ENCODE measurements at places on chromosomes 5 and 9. TPM values are rescaled to one million over a fixed set of nuclear protein-coding genes. Genes with fewer than 3 reads are reported as not detected.

Gene NUTM2G
- total RNA-seq: not detected

Gene MARCOL
- total RNA-seq: not detected

Gene MOB3B
- total RNA-seq: 34.4 TPM

Gene PHYKPL
- total RNA-seq: 57.6 TPM

DNA sequence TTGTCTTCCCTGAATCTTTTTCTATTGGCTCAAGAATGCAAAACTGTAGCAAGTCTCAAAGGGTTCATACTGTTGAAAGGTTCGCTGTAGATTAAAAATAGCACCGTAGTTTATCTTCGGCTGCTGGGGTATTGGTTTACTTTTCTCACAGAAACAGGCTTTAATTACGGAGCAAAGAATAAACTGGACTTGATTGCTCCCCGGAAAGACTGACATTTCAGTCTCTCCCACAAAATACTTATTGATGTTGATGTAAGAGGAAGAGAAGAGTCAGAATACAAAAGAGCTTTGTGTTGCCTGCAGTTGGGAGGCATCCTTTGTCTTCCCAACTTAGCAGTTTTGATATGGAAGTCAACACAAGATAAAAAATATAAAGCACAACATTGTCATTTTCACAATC is 183.9 kb upstream of the DMAC1 start:
- DNase-seq: no peak

DNA sequence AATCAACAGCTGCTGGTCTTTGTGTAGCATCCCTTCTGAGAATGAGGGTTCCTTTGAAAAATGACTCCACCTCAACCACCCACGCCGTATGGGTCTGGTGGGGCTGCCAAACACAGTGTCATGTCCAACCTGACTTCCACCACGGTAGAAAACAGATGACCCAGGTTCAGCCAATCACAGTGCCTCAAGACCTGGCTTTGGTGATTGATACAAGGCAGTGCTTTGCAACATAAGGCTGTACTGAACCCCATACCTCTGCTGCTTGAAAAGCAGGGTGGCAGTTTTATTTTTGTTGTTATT is 11.5 kb upstream of the TGFBR1 start:
- no peak for DNase-seq

DNA sequence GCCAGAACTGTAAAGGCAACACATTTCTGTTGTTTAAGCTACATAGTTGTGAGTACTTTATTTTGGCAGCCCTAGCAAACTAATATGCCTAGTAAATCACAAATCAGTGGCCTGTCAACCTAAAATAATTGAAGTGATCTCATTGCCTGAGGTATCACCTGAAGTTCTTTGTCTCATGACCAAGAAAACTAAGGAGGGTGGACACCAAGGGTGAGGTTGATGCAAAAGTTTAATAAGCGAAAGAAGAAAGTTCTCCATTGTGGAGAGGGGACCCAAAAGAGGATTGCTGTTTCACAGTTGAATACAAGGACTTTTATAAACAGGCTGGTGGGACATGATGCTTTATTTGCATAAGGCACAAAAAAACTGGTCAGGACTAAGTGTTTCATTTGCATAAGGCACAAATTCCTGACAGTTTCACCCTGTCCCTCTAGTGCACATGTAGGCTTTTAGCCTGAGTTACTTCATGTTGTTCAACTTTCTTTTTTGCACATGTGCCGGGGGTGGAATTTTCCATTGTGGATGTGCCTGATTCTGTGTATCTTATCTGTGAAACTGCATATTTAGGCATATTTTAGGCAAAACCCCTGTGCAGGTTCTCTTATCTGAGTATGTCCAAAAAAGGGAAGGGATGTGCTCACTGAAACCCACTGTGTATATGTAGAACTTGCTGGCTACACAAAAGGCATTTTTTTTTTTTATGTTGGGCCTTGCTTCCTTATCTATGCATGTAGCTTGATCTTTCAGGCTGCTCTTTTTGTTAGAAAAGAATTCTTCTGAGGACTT is 108.6 kb upstream of the RAI14 start:
- DNase-seq: no peak

GRCh38 chr5:111229871-111230810 is 6.0 kb downstream of the CAMK4 start:
- no peak for DNase-seq

GRCh38 chr5:175129121-175129520 is 314.9 kb downstream of the DRD1 start:
- no peak for DNase-seq

GRCh38 chr5:9335269-9335668 is 210.6 kb downstream of the SEMA5A start:
- no peak for DNase-seq

- no peak for DNase-seq
Measured at GRCh38 chr9:137293482-137294090, 8.5 kb downstream of the NRARP start.

DNA sequence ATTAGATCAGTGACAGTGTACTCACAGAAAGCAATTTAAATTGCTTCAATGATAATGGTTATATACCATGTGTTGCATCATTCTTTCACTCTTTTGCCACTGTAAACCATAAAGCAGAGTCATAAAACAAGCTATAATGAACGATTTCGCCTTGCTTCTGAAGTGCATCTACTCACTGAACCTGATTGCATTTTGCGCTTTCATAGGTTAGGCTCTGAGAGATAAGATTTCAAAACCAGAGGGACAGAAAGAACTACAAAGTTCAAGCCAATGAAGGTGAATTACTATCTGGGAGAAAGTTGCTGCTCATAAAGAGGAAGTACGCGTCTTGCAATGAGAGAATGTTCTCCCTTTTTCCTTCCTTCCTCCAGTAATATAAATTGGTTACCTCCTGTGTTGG is 412.7 kb downstream of the CETN3 start:
- no peak for DNase-seq
